NCI-H1436 (cell line): ENCODE measurements at places on chromosomes 3 and 15.

DNA sequence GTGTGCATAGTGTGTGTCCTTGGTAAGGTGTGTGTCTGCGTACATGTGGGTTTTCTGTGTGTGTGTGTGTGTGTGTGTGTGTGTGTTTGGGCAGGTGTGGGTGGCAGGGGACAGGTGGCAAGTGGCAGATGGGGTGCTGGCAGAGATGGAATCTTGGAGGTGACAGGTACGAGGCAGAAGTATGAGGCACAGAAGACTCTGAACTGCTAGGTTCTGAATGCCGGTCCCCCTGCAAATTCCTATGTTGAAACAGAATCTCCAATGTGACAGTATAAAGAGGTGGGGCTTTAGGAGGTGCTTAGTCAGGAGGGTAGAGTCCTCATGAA is 29.8 kb downstream of the SRPRB start:
- DNase-seq: no peak

DNA sequence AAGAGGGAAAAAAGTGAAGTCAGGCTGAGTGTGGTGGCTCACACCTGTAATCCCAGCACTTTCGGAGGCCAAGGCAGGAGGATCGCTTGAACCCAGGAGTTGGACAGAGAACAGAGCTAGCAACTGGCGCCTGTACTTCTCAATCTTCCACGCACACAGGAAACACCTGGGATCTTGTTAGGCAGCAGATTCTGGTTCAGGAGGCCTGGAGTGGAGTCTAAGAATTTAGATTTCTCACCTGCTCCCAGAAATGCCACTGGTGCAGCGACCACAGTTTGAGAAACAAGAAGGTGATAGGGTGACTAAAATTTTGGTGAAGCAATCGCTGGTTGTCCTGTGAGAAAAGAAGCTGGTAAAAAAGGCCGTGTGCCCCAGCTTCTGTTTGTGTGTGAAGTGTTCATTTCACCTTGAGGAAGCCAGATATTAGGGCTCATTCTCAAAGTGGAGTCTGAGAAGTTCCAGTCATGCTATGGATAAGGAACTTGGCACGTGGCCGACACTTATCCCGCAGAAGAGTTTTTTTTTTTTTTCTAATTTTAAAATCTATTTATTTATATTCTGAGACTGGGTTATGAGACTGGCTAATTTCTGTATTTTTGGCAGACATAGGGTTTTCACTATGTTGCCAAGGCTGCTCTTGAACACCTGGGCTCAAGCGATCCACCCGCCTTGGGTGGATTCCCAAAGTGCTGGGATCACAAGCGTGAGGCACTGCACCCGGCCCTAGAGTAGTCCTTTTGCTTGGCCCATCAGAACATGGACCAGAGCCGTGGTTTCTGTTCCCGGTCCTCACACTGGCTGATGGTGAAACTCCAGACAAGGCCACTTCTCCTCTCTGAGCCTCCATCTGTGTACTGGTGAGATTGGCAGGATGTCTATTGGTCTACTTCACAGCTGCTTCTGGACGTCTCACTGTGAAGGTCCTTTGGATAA is 324.6 kb upstream of the PROK2 start:
- no peak for DNase-seq

DNA sequence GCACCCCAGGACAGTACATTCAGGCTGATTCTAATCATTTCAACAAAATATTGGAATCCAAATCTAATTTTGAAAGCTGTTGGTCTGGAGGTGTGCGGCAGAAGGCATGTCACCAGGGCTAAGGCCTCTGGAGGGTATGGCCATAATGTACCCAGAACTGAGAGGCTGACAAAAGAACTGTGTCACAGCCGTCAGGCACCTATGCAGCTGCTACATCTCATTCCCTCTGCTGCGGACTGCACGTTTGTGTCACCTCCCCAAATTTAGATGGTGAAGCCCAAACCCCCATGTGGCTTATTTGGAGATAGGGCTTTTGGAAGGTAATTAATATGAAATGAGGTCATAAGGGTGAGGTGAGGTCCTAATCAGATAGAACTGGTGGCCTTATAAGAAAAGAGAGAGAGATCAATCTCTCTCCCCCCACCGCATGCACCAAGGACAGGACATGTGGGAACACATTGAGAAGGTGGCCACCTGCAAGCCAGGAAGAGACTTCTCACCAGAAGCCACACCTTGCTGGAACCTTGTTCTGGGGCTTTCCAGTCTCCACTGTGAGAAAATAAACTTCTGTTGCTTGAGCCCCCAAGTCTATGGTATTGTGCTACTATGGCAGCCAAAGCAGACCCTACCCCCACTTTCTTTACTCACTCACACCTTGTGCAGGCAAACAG is 22.8 kb downstream of the ADPGK start:
- no peak for DNase-seq

- no peak for DNase-seq
Observed at GRCh38 chr15:92848852-92849598, 51.1 kb upstream of the CHD2 start.

- DNase-seq: no peak
Observed at GRCh38 chr3:41598402-41599126, 363.3 kb downstream of the ULK4 start.
